ENCODE measurements at places on chromosomes 1 and 21. TPM values are rescaled to one million over a fixed set of nuclear protein-coding genes. Genes with fewer than 3 reads are reported as not detected.
A peak's percentile ranks its signal among the peaks of the same experiment; 100 is the strongest.

DNA sequence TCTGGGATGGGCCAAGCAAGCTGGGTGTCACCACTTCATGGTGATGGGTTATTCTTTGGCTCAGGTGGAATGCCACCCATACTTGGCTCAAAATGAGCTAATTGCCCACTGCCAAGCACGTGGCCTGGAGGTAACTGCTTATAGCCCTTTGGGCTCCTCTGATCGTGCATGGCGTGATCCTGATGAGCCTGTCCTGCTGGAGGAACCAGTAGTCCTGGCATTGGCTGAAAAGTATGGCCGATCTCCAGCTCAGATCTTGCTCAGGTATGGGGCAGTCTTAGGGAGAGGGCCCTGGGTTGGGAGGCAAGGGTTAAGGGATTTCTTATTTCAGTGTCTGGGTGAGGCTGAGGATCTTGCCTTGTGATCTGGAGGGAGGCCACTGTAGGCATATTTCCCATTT, 15.4 kb upstream of the NASP start:
- DNase-seq: no peak

DNA sequence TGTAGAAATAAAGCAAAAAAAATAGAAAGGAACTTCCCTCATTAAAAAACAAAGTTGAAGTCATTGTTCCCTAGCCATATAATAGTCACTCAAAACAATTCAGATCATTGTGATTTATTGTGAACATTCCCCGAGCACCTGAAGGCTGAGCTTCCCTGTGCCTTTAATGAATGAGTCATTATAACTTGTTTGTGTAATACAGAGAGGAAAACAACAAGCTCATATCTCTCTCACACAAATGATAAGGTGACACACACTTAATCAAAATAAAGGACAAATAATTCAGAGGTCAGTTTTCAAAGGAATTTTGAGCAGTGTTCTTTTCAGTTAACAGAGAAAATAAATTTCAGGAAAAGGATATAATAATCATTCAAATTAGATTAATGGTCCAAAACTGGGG, 326.2 kb downstream of the DUSP10 start:
- no peak for DNase-seq

GRCh38 chr1:31482482-31483011, 69.5 kb downstream of the SERINC2 start:
- no peak for DNase-seq

GRCh38 chr1:82818586-82818985, 1017.9 kb downstream of the ADGRL2 start:
- DNase-seq: no peak

Gene CTSS
- 12.2 TPM for total RNA-seq

DNA sequence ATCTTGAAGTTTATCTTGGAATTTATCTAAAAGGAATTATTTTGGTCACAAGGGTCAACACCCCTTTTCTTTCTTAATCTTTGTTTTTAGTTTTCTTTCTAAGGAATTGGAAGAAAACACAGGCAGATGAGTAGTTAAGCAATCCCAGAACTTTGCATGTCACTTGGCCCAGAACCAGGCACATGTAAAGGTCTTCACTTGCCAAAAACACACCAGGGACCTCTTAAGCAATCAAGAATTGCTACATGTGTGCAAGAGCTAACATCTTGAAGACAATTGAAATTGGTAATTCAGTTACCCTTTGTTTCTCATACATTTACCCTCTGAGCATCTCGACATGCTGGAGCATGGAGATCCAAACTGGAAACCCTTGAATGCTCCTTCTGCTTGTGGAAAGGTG, 114.2 kb downstream of the ZC3H11B start:
- no peak for DNase-seq

DNA sequence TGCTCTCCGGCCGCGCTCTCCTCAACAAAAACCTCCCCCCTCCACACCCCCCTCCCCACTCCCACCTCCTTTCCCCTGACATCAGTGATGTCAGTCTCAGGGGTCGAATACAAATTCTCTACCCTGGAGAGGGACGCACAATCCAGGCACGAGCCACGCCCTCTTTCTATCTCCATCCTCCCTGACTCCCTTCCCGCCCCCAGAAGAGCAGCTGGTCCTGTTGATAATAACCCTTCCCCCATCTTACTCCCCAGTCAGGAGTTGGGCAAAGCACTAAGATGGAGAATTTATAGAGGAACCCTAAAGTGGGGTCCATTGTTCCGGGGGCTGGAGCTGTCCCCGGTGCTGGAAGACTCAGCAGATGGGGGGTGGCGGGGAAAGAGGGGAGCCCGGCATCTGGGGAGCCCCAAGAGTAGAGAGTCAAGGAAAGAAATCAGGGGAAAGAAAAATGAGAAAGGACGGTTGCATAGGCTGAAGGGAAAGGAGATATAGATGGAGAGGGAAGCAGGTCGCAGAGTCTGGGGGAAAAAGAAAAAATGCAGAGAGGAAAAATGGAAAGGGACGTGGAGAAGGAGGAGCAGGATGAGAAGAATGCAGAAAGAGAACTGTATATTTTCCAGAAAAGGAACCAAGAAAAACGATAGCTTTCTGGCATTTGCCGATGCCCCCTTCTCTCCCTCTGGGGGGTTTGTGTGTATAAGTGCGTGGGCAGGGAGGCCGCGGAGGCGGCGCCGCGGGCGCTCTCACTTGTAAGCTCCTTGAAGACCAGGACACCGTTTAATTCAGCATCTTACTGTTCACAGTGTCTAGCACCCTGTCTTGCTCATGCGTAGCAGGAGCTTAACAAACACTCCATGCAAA, at the start of gene CELF3:
Gene CELF3 (minus strand): TSS at position 33 of the 861 bp plus-strand sequence. CDS start 783 bp downstream, outside the sequence.
- no peak for DNase-seq

GRCh38 chr1:162168261-162168660, 98.8 kb downstream of the NOS1AP start:
- DNase-seq: no peak

DNA sequence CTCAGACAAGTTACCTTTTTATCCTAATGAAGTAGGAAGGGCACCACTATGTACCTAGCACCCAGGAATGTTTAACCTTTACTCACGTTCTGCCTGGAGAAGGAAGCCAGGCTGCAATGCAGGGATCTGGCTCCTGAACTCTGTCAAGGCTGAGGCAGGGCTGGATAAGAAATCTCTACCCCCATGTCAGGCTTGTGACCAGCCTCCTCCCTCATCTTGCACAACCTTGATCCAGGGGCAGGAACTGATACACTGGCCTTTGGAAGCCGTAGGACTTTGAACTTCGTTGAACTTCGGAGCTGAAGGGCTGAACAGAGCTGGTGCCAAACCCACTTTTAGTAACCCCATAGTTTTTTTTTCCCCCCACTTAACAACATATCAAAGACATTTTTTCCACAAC, 8.0 kb upstream of the AKR1A1 start:
- DNase-seq: no peak

Gene RHBDL2
- total RNA-seq: not detected

GRCh38 chr1:36664571-36665287, 182.0 kb upstream of the CSF3R start:
- DNase-seq: no peak

Gene ZNF648
- total RNA-seq: 1.0 TPM

DNA sequence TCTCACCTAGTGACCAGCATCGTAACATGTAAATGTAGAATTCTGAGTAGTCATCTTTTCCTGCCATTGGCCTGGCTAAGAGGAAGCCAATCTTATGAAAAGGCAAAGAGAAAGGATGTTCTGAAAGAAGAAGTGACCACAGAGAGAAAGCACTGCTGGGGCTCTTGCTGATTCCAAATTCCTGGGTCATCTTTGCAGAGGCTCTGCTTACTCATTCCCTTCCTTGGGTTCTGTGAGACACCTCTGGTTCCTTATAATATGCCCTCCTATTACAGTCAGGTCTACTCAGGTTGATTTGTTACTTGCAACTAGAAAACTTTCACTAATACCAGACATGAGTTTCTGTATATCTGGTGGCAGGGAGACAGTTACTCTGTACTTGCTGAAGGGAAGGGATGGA, 198.8 kb upstream of the C8B start:
- DNase-seq: no peak

Gene HSD3B1
- total RNA-seq: not detected

- DNase-seq: no peak
These were observed 5.0 kb downstream of the RABGGTB start for GRCh38 chr1:75791022-75791421.

GRCh38 chr1:234768171-234768568, 158.2 kb upstream of the IRF2BP2 start:
- no peak for DNase-seq

Gene SLC25A24
- 66.6 TPM for total RNA-seq

- no peak for DNase-seq
These were observed 40.8 kb downstream of the NID1 start for GRCh38 chr1:236023926-236024565.

GRCh38 chr1:24411963-24412362, 1.6 kb downstream of the STPG1 start:
- no peak for DNase-seq

DNA sequence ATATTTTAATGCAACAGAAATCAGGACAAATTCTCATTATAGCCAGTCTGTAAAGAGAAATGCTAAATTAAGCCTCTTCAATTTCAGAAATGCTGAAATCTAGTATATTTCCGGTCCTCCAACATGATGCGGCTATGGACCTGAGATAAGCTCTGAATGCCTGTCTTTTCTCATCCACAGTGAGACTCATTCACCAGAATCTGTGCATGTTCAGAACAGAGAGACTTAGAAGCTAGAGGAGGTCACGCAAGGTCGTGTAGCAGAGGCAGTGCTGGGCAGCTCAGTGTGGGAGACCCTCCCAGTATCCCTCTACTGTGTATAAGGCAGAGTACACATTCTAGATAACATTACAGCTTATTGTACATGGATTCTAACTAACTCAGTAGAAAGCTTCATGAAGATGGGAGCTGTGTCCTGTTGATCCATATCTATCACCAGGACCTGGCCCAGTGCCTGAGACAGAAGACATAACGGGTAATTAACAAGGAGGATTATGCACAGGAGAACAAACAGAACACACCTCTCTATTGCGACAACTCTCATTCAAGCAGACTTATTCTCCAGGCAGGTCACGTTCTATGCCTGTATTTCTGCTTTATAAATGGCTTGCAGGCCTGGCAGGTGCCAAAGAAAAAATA, 97.0 kb upstream of the COA6 start:
- no peak for DNase-seq

DNA sequence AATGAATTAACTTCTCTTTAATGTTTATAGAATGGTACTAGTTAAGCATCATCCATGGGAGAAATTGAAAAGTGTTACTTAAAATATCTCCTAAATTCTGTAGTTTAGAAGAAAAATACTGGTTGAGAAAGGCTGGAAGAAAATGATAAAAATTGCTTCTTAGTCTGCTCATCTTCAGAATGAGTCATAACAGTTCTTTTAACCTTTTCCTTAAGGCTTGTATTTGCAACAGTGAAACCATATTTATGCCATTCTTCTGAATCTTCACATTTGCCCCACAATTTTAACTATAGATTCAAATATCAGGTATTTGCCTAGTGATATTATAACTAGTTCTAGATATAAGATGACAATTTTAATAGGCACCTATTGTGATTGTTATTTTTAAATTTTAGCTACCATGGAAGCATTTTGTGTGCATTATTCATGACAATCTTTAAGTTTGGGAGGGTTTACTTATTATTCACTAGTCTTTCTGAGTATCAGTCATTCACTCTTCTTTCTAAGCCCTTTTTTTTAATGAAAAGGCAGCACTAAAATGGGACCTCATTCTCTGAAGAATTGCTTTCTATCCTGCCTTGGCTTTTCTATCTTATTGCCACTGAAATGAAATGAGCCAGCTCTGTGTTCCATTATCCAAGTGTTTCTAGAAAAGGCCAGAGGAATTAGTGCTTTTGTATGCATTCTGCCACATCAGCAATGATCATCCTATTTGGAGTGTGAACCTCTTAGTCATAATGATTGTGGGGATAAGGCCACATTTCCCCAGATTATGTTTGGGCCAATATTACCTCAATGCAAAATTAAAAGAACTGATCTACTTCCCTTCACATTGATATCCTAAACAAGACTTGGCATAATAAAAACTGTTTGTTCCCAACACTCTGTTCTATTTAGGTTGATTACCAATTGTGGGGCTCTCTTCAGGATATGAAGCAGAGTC, 58.4 kb downstream of the SAMSN1 start:
- no peak for DNase-seq

- no peak for DNase-seq
These were observed 2.2 kb upstream of the KRTAP10-6 start for GRCh38 chr21:44594406-44594916.

DNA sequence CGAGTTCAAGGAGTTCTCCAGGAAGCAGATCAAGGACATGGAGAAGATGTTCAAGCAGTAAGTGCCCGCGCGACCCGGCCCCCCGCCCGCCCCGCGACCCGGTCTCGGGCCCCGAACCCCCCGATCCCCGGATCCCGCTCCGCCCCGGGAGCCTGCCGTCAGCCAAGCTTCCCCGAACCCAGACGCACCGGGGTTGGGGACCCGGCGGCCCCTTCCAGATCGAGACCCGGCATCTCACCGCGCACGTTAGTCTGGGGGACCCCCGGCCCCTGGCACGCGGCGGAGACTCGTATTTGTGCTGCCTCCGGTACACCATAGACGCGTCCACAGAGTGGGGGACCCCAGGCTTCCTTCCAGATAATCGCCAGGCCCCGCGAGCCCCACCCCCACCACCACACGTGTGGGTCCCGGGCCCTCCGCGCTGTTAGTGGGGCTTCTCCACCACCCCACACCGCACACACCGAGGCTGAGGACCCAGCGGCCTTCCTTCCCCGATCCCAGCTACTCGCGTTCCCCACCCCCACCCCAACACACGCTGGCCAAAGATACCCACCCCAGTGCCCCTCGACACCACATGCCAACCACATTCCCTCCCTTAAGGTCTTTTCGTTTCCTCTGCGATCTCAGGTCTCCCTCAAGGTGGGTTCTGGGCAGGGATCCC, 665 bp downstream of the EFHD2 start:
- DNase-seq: no peak

GRCh38 chr1:96579636-96580035, 141.9 kb upstream of the PTBP2 start:
- DNase-seq: no peak

Gene GNG4
- total RNA-seq: 0.54 TPM

- peak; percentile 57 for DNase-seq
These were observed 9.1 kb upstream of the TMEM61 start for GRCh38 chr1:54971317-54971791.

Gene OR2M4
- not detected for total RNA-seq

Gene LCE1D
- total RNA-seq: not detected

Gene LINGO4
- total RNA-seq: not detected

- DNase-seq: no peak
These were observed 802.8 kb upstream of the CXADR start for GRCh38 chr21:16709866-16710550.

Gene DIO1
- not detected for total RNA-seq

Gene SLC50A1
- total RNA-seq: 26.6 TPM

DNA sequence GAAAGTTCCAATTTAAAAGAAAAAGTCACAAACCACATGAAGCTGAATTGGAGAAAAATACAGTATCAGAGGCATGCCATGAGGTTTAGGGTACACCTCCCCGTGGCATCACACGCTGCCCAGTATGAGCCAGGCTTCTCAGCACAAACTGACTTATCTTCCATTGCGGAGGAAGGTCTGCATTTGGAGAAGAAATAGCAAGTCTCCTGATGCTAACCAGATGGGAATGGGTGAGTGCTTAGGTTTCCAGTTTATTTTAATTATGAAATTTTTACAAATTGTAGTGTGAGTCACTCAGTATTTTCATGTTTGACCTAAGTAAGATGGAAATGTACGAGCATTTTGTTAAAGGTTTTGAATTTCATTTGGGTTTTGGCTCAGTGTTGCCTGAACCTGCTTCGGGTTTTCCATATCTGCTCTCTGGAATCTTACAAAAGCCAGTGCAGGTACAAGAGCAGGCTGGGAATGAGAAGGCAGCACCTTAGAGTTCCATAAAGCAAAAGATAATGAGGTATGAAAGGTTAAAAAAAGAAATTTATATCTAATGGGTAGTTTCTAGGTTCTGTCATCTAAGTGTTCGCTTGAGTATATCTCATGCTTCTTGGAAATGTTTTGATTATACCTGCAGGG, 213.9 kb downstream of the PATJ start:
- no peak for DNase-seq
